ENCODE measurements at places on chromosomes 5 and 9.

DNA sequence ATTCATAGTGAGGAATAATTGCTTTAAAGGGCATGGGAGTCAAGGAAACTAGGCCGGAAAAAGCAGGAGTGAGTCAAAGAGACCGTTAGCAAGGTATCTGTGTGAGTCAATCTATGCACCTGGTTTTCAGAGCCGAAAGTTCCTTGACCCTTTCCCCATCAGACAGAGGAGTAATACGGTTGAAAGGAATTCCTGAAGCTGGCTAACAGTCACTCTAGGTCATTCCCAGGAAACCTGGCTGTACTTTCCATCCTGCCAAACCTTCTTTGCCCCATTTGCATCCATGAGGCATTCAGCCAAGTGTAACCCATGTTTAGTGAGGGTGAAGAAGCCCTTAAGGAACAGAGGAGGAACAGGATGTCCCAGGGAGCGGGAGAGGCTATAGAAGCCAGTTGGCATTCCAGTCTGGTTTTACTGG lies 16.2 kb downstream of the RBM18 start:
- DNase-seq: no peak

DNA sequence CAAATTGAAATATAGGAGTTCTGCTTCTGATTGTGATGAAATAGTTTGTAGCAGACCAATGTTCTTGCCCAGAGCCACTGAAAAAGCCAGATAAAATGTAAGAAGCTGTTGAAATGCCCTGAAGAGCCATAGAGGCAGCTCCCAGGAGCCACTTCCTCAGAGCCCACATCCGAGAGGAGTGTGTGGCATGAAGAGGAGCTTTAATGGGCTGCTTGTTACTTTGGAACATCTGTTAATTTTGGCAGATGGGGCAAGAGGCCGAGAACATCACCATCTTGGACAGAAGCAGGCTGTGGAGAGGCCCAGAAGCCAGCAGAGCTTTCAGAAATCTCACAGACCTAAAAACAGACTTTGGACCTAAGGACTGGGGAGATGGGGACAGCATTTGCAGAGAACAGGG lies 370.8 kb downstream of the GADD45G start:
- DNase-seq: no peak

DNA sequence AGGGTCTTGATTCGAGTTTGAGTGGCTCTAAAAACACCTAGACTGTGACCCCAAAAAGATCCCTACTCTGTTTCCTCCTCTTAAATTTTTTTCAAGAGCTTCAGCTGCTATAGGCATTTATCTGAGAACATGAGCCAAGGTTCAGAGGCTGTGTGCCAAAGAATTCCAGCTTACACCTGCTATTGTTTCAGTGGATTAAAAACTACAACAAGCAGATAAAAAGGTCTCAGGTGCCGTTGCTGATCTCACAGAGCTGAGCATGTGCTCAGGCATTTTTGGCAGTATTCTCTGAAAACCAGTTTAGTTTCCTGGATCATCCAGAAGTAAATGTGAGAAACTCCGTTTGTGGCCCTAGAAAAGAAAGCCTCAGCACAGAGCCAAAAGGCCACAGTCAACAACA lies 349.2 kb downstream of the DEPDC1B start:
- DNase-seq: no peak

DNA sequence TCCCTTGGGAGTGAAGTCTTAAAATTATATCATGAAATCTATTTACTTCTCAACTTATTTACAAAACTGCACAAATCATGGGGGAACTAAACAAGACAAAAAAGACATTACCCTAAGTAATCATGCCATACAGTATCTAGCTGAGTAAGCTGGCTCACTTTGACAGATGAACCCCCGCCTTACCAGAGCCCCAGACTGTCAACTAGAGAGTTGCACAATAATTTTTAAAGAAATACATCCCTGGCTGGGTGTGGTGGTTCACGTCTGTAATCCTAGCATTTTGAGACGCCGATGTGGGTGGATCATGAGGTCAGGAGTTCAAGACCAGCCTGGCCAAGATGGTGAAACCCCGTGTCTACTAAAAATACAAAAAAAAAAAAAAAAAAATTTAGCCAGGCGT lies 62.3 kb downstream of the LPAR1 start:
- no peak for DNase-seq

DNA sequence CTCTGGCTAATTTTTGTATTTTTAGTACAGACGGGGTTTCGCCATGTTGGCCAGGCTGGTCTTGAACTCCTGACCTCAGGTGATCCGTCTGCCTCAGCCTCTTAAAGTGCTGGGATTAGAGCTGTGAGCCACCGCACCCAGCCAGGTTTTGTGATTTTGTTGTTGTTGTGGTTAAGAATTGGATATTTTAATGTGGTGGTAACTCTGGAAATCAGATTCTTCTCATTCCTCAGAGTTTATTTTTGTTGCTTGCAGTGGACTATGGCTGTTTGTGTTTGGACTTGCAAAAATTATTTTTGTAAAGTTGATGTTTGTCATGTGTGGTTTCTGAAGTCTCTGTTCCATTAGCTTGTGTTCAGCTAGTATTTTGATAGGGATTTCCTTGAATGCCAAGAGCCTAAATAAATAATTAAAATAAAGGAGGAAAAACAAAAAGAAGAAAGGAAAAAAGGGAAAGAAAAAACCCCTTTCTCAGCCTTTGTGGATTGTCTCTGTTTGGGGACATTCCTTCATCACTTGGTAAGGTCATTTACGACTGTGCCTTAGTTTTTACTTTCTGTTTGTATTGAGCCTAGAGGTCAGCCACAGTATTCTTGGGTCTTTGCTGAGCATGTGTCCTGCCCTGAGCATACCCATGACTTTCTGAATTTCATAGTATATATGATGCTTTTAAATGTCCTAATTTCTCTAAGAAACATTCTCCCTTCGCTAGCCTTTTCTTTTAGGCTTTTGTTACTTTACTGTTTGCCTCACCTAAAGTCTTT lies 37.3 kb downstream of the PBX3 start:
- DNase-seq: no peak

DNA sequence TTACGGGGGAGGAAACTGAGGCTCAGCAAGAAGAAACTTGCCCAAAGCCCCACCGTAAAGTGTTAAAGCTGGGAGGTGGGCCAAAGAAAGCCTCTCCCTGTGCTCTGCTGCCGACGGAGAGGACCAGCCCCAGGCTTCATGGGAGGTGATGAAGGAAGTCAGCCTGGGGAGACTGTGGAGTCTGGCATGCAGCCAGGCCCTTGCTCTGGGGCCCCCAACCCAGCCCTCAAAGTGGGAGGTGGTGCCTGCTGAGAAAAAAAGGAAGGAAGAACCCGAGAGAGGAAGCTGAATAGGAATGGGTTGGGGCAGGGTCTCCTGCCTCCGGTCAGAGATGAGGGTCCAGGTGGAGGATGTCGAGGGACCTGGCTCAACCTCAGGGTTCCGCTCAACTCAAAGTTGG lies 3.8 kb downstream of the RNF44 start:
- no peak for DNase-seq

DNA sequence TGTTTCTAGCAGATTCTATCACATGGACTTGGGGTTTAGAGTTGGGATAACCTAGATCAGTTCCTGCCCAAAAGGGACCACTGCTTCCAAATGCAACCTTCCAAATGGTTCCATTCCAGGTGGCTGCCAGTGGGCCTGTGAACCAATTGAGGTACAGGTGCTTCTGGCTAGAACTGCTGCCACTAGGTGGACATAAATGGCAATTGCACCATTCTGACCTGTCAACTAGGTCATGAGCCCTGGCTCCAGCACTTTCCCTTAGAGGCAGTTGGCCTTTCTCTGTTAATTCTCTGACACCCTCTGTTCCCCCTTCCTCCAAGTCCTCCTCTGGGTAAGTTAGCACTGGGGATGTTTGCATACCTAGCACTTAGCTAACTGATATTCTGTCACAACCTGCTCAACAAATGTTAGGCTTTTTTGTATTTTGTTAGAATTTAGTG lies 16.6 kb upstream of the HEMGN start:
- peak; percentile 57 for DNase-seq

DNA sequence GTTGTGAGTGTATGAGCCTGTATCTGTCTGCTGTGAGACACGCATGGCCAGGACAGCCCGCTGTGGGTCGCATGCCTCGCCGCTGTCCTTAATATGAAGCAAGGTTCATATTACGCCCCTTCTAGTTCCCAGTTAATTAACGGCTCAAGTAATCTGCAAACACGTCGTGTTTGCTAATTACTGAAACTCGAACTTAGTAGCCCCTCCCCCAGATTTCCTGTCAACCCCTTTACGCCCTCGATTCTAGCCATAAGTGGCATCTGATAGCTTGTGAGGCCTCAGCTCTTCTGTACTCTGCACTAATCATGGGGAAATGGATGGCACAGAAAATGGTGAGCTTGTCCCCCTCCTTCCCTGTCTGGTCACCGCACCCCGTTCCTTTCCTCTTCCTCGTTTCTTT lies 116.9 kb upstream of the OTULINL start:
- DNase-seq: no peak

- DNase-seq: no peak
These were observed 60.3 kb upstream of the PCSK1 start for GRCh38 chr5:96493219-96493790.

DNA sequence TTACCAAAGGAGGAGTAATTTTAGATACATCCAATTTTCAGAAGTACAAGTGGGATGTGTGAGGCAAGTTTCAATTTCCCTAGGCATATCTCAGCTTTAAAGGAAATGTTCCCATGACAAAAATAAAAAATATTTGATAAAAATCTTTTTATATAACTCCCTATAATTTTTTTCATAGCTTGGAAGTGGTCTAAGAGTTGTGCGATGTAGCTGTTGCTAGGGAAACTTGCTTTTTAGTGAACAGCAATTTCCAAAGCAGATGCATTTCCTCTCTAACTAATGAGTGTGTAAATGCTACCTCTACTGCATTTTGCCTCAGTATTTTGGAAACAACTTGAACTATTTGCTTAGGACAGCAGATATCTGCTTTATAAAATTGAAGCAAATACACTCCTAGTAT lies 39.6 kb downstream of the MACIR start:
- DNase-seq: no peak

- no peak for DNase-seq
These were observed 53.6 kb upstream of the APC start for GRCh38 chr5:112684121-112684520.

GRCh38 chr9:115921301-115921700 lies 232.3 kb upstream of the PAPPA start:
- DNase-seq: no peak

GRCh38 chr5:17185773-17186172 lies 31.7 kb upstream of the BASP1 start:
- DNase-seq: no peak

DNA sequence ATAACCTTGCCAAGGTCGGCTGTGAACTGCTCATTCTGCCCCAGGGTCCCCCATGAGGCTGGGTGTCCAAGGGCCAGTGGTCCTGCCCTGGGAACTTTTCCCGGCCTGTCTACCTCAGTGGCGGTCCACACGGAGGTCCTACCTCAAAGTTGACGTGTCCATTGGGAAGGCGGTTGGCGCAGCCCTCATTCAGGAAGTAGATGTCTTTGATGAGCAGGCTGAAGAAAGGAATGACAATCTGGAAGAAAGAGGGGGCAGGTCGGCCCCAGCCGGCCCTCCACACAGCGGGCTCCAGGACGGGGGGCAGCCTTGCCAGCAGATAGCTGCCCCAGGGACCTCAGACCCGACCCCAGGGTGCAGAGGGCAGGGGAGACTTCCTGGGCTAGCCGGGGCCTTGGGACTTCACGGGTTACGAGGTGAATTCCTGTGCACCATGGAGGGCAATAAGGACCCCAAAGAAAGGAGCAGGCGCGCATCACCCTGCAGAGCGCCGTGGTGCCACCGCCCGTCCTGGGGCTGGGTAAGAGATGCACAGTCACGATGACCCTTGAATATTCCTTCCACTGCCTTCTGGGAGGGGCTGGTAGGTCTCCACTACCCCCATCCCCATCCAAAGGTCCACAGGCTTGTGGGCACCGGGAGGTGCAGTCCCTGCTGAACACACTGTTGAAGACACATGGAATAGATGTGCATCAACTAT lies 42.9 kb upstream of the RNF130 start:
- no peak for DNase-seq

DNA sequence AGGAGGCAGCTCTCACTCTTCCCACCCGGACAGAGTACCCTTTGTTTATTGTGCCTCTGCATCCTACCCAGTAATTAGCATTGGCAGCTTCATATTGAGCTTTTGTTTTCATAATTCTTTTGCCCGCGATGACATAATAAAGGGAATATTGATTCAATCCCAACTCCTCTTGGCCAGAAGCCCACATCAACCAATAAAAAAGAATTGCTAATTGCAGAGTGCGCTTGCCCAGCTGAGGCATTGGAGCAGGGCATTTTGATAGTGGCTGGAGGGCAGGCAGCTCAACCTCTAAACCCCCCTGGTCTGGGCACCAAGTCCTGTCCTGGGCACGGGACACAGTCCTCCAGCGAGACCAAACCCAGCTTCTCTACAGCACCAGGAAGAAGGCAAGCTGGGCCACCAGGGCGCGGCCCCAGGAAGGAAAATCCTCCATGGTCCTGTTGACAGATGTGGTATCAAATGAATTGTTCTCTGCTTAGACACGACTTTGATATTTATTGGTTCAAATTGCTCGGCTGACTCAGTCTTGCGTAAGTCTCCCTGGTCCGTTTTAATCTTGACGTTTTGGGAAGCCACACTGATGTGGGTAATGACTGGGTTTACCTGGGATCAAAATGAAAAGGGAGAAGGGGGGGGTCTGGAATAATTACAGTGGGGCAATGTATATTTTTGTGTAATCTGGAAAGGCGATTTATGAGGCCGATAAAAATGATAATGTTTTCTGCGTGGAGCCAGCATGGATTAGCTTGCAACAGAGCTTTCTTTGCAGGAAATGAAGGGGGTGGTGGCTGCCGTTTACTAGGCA lies 220.7 kb upstream of the MSX2 start:
- DNase-seq: no peak

- DNase-seq: no peak
These were observed 250.9 kb downstream of the CD180 start for GRCh38 chr5:66945389-66946349.

GRCh38 chr5:30121043-30121442 lies 1072.4 kb upstream of the CDH6 start:
- DNase-seq: no peak

DNA sequence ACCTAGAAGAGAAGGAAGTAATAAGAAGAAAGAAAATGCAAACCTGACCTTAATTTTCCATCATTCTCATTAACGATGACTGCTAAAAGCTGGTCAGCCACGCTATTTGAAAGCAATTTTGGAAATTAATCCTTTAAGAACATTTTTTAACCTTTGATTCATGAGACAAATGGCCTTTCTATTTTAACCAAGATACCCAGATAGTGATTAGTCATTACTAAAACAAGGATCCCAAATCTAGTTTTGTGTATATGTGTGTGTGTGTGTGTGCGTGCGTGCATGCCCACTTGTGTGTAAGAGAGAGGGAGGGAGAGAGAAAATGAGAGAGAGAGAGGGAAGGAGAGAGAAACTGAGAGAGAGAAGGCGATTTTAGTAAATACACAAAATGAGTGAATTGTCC lies 329.5 kb downstream of the DEPDC1B start:
- DNase-seq: no peak

DNA sequence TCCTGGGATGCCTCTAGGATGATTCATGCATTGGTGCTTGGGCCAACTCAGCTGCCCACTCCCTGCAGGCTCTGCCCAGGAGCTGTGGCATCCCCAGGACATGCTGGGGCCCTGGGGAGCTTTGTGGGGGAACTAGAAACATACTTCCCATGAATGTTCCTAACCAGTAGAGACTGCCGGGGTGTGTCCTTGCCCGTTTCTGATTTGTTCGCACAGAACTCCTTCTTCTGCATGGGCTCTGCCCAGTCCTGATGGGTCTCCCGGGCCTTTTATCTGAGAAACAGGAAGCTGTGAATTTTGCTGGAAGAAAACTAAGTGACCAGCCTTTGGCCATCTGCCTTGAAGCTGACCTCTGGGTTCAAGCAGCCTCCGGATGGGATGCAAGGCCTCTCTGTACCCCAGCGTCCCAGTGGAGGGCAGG lies 71.6 kb upstream of the RNU6ATAC start:
- no peak for DNase-seq

- no peak for DNase-seq
These were observed 124.1 kb upstream of the ADRA1B start for GRCh38 chr5:159792180-159792579.

Measured in NT2/D1 (cell line).